SK-N-SH (cell line): ENCODE measurements at places on chromosomes 11 and 22. TPM values are rescaled to one million over a fixed set of nuclear protein-coding genes. Genes with fewer than 3 reads are reported as not detected.
A peak's percentile ranks its signal among the peaks of the same experiment; 100 is the strongest.

- no peak overlapping the region for H3K4me3 ChIP-seq
- H3K36me3 ChIP-seq: peaks cover 36% of the 10 kb centered on the region; the same call in 1 of the 2 replicates
- H3K27ac ChIP-seq: peak overlapping the region; percentile 51
- peak; percentile 66 for DNase-seq
- peaks cover 20% of the 10 kb centered on the region; the same call in 1 of the 2 replicates for H3K4me1 ChIP-seq
These were observed 11.6 kb upstream of the PDE2A start for GRCh38 chr11:72685560-72686480.

The TMX2 gene
- 88.6 and 94.6 TPM in 2 replicates for polyA plus RNA-seq

The MRGPRX3 gene
- not detected in 2 replicates for polyA plus RNA-seq

The C2CD3 gene
- polyA plus RNA-seq: 7.0 and 9.9 TPM in 2 replicates

The DNHD1 gene
- polyA plus RNA-seq: 5.3 and 7.6 TPM in 2 replicates

DNA sequence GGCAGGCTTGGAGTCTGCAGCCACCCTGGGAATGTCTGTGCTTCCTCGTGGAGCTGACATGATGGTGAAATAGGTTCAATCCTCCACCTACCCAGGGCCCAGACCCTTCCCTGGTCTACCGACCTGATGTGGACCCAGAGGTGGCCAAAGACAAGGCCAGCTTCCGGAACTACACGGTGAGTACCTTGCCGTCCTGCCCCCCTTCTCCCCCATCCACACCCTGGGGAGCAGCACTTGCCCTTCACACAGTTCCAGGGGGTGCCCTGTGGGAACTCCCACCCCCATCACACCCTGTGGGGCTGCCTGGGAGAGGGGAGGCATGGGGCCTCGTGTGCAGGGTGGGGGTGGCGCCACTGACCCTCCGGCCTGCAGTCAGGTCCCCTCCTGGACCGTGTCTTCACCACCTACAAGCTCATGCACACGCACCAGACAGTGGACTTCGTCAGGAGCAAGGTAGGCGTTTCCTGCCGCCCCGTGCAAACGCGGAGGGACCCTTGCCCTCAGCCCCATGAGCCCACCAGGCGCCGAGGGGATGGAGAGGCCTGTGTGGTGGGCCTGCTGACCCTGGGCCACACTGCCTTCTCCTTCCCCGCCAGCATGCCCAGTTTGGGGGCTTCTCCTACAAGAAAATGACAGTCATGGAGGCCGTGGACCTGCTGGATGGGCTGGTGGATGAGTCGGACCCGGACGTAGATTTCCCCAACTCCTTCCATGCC lies 789 bp downstream of the MIOX start:
- DNase-seq: no peak
- H3K4me1 ChIP-seq: peaks cover 2% of the 10 kb centered on the region; the same call in 1 of the 2 replicates
- H3K27me3 ChIP-seq: no peaks in the 10 kb centered on the region

The MS4A8 gene
- polyA plus RNA-seq: not detected in 2 replicates

DNA sequence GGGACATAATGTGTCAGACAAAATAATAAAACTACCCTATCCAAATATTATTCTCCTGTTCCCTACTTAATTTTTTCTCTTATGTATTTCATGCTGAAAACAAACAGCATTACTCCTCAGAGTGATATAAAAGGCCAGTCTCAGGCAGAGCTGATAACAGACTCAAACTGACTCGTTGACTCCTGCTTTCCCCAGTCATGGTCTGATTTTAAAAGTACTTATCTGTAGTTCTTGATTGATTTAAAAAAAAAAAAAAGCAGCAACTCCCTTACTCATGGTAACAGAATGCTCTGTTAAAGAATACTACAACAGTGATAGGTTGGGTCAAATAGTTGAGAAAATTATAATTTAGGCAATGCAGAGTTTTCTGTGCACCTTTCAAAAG lies 90.3 kb upstream of the BARX2 start:
- H3K4me3 ChIP-seq: no peak overlapping the region
- H3K27me3 ChIP-seq: no peaks in the 10 kb centered on the region
- no peak overlapping the region for H3K27ac ChIP-seq
- H3K36me3 ChIP-seq: no peaks in the 10 kb centered on the region

GRCh38 chr22:21760640-21761039 lies 25.0 kb upstream of the YPEL1 start:
- no peak overlapping the region for H3K4me3 ChIP-seq
- no peaks in the 10 kb centered on the region for H3K27me3 ChIP-seq
- H3K27ac ChIP-seq: no peak overlapping the region
- H3K4me1 ChIP-seq: peaks cover 7% of the 10 kb centered on the region; the same call in 1 of the 2 replicates
- H3K36me3 ChIP-seq: peaks cover 55% of the 10 kb centered on the region

DNA sequence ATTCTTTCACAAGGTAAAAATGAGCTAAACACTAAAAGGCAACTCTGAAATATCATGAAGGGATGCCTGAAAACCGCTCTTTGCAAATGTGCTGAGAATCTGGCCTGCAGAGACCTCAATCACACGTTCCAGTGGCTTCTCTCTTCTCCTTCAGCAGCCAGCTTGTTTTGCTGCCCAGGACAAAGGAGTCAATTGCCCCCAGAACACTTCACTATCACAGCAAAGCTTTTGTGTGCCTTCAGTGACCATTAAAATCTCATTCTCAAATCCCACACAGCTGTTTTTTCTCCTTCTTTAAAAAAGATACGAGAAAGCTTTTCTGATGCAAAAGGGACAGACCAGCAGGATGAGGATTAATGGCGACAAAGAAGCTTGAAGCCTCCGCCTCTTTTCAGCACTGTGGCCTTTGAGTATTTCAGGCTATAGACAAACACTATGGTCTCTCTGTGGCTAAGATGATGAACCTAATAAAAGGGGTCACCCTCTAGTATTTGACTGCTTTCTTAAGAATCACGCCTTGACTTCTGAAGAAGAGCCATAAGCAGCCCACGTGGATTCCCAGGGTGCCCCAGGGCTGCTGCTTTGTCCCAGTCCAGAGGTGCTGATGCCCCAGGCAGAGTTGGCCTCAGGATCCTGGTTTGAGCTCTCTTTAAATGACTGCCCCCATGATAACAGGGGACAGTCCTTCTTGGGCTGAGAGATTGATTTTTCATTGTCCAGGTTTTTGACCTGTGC lies 33.4 kb upstream of the NRIP3 start:
- H3K4me3 ChIP-seq: no peak overlapping the region
- no peak for DNase-seq
- H3K4me1 ChIP-seq: no peaks in the 10 kb centered on the region
- no peaks in the 10 kb centered on the region for H3K36me3 ChIP-seq

DNA sequence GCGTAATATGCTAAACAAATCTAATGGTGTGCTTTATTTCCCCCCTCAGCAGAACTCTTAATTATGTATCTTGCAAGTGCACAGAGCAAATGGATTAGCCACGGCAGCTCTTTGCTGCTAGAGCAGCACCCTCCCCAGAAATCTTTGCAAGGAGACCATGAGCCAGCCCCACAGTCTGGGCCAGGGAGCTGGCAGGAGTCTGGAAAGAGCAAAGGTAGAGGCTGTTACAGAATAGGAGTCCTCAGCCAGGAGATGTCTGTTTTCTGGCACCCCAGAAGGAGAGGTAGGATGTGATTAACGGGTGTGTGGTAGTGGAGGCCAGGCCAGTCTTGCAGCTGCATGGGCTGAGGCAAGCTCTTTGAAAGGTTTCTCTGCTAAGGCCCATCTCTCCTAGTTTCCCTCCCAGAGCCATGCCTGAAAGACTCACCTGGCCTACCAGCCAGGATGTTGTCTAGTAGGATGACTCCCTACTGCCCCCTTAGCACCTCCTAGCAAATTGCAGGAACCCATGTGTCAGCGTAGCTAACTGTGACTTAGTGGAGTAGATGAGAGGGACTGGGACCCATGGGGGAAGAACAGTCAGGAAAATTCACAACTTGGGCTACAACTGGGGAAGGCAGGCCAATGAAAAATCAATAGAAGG lies 557.2 kb downstream of the BUD13 start:
- H3K27ac ChIP-seq: no peak overlapping the region
- no peaks in the 10 kb centered on the region for H3K27me3 ChIP-seq
- no peaks in the 10 kb centered on the region for H3K36me3 ChIP-seq
- H3K4me1 ChIP-seq: no peaks in the 10 kb centered on the region
- DNase-seq: no peak

GRCh38 chr11:67120881-67121710 lies 2.0 kb downstream of the KDM2A start:
- peaks cover 18% of the 10 kb centered on the region for H3K36me3 ChIP-seq
- peak overlapping the region; percentile 82 for H3K4me3 ChIP-seq
- no peaks in the 10 kb centered on the region; the same call in 1 of the 2 replicates for H3K4me1 ChIP-seq
- peak overlapping the region; percentile 39 for H3K27ac ChIP-seq
- no peaks in the 10 kb centered on the region for H3K27me3 ChIP-seq
- no peak for DNase-seq

DNA sequence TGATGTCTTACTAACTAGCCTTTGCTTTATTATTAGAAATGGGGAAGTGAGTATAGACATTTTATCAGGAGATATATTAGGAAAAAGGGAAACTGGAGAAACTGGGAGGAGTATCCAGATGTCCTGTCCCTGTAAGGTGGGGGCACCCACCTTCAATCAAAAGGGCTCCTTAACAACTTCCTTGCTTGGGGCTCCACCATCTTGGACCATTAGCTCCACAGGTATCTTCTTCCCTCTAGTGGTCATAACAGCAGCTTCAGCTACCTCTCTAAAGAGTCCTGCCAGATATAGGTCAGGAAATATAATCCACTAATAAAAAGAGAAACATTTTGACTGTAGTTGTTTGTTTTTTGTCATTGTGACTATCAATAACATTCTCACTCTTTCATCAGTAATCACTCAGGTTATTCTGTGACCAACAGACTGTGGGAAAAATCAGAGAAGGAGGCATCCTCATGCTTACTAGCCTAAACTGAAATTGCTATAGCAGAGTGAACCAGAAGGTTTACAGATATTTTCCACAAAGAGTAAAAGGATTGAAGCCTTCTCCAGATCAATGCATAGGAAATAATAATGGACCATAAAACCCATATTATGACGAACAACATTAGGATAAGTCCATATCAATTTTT lies 10.4 kb downstream of the OR51B4 start:
- H3K27ac ChIP-seq: no peak overlapping the region
- no peak overlapping the region for H3K4me3 ChIP-seq
- no peaks in the 10 kb centered on the region for H3K36me3 ChIP-seq
- peak; percentile 9 for DNase-seq
- H3K4me1 ChIP-seq: no peaks in the 10 kb centered on the region

The SEPTIN5 gene
- polyA plus RNA-seq: 10.4 and 14.0 TPM in 2 replicates

The CYP2R1 gene
- 9.3 and 10.9 TPM in 2 replicates for polyA plus RNA-seq

The C11orf97 gene
- polyA plus RNA-seq: not detected in 2 replicates

The PTGDR2 gene
- polyA plus RNA-seq: 0.02 TPM in 1 of 2 replicates, not detected in the other

- no peak overlapping the region for H3K27ac ChIP-seq
- no peaks in the 10 kb centered on the region for H3K36me3 ChIP-seq
- no peaks in the 10 kb centered on the region for H3K4me1 ChIP-seq
- no peak overlapping the region for H3K4me3 ChIP-seq
- DNase-seq: no peak
These were observed 187.4 kb downstream of the GRIK4 start for GRCh38 chr11:120698918-120699317.

DNA sequence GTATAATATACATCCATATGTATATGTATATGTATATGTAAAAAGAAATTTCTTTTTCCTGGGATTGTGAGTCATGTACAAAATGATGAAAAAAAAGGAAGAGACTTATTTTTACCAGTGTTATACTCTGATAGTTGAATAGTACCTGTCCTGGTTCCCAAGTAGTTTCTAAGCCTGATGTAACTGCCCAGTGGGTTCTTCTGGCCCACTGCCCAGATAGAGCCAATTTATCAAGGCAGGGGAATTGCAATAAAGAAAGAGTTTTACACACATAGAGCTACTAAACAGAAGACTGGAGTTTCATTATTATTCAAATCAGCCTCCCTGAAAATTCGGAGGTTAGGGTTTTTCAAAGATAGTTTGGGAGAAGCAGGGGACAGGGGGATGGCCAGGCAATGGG lies 29.1 kb upstream of the NARS2 start:
- H3K27ac ChIP-seq: no peak overlapping the region
- no peaks in the 10 kb centered on the region; the same call in 1 of the 2 replicates for H3K27me3 ChIP-seq
- H3K4me1 ChIP-seq: no peaks in the 10 kb centered on the region; the same call in none of the 2 replicates
- H3K4me3 ChIP-seq: no peak overlapping the region

DNA sequence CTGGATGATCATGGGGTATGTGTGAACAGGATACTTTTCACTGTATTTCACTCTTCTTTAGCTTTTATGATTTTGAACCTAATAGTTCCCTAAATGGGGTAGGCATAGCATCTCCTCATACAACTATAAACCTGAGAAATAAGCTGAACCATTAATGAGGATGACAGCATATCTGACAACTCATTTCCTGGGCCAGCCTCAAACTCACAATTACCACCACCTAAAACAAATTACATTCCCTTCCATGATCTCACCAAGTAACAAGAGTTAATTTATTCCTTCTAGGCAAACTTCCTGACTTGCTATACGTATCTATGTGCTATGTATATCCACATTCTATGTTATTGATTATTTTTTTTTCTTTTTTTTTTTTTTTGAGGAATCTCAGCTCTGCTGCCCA lies 23.0 kb downstream of the SIK3 start:
- no peak overlapping the region for H3K4me3 ChIP-seq
- no peak overlapping the region for H3K27ac ChIP-seq
- peaks cover 27% of the 10 kb centered on the region for H3K4me1 ChIP-seq
- H3K36me3 ChIP-seq: no peaks in the 10 kb centered on the region

DNA sequence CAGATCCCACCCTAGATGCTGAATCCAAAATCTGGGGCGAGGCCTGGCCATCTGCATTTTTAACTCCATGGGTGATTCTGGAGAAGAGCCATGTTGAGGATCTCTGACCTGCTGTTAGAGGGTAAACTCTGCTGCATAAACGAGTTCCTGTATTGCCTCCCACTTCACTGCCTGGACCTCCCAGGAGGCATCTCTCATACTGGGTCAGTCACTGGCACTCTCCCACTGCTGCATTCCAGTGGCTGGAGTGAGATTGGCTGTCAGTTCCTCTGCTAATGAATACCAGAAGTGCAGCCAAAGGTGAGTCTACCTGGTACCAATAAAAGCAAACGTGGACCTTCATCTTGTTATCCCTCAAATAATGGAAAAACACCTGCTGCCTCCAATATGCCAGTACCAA lies 10.3 kb downstream of the POLDIP3 start:
- no peak overlapping the region for H3K4me3 ChIP-seq
- peaks cover 13% of the 10 kb centered on the region; the same call in 1 of the 2 replicates for H3K4me1 ChIP-seq
- H3K27ac ChIP-seq: no peak overlapping the region
- no peak for DNase-seq
- H3K36me3 ChIP-seq: peaks cover 3% of the 10 kb centered on the region

The LRRC10B gene
- 0.11 TPM in 1 of 2 replicates, not detected in the other for polyA plus RNA-seq

The TIMP3 gene
- polyA plus RNA-seq: 23.1 and 26.1 TPM in 2 replicates

The CRYBB3 gene
- polyA plus RNA-seq: 0.10 and 0.35 TPM in 2 replicates

DNA sequence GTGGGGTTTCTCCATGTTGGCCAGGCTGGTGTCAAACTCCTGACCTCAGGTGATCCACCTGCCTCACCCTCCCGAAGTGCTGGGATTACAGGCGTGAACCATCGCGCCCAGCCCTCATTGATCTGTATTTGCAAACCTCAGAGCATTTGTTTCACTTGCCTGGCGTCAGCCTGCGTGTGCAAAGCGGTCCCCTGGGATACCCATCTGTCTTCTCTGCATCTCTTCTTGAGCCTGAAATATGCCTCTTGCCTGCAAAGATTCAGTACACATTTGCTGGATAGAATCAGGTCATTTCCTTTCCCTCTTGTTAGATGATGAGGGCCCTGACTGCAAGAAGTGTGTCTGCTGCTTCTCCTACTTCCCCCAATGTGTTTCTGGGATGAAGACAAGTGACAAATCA lies 1291.0 kb downstream of the TBC1D22A start:
- H3K4me1 ChIP-seq: no peaks in the 10 kb centered on the region
- H3K27me3 ChIP-seq: no peaks in the 10 kb centered on the region; the same call in 1 of the 2 replicates
- no peaks in the 10 kb centered on the region for H3K36me3 ChIP-seq
- no peak overlapping the region for H3K27ac ChIP-seq
- DNase-seq: no peak

GRCh38 chr11:109996060-109996459 lies 97.1 kb upstream of the ZC3H12C start:
- H3K4me3 ChIP-seq: no peak overlapping the region
- no peaks in the 10 kb centered on the region for H3K27me3 ChIP-seq
- DNase-seq: no peak
- H3K4me1 ChIP-seq: peaks cover 2% of the 10 kb centered on the region; the same call in 1 of the 2 replicates
- H3K27ac ChIP-seq: no peak overlapping the region
- no peaks in the 10 kb centered on the region for H3K36me3 ChIP-seq
